ENCODE measurements at places on chromosomes 3 and 15.

DNA sequence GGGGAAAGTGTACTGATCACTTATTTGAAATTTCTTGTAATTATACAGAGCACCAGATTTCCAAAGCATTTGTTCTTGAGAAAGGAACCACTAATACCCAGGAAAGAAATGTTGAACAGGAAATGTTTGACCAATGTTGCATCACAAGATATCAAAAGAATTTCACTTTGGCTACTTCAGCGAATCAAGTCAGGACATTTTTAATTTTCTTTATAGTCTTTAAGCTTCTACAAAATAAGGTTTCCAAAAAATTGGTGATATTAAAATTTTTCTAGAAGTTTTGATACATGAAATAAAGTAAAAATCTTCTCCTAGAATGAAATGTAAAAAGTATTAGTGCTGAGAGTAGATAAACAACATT lies 421.9 kb downstream of the MECOM start:
- peak; percentile 84 for DNase-seq

DNA sequence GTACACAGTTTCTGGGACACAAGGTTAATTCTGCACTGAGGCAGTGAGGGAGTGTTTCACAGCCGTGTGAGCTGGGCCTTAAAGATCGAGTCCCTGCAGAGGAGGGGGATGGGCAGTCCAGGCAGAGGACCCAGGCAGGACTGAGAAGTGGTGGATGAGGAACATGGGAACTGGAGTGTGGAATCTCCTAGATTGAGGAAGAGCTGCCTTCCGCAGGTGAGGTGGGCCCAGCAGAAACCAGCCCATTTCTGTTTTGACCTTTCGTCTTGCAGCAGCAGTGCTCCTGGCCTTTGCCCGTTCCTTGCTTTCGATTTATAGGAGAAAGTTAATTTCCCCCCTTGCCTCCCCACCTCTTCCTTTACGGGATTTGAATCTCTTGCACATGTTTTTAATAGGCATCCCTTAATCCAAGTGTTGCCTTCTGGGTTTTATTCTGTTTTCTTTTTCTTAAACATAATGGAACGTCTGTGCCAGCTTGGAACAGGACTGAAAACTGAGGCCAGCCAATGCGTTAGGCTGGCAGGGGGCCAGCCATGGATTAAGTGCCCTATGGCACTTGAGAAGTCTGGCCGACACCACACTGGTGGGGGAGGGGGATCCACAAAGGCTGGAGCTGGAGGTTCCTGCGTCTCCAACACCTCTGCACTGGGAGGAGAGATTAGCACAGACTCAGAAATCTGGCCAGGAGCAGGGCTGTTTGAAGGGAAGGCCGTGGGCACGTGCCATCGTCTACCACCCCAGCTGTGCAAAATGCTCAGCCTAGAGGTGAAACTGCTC lies 78.1 kb downstream of the AAGAB start:
- no peak for DNase-seq

GRCh38 chr3:57715686-57716085 lies 22.8 kb upstream of the DENND6A start:
- DNase-seq = no peak

GRCh38 chr15:33910741-33911140 lies 57.6 kb upstream of the CHRM5 start:
- DNase-seq = no peak

DNA sequence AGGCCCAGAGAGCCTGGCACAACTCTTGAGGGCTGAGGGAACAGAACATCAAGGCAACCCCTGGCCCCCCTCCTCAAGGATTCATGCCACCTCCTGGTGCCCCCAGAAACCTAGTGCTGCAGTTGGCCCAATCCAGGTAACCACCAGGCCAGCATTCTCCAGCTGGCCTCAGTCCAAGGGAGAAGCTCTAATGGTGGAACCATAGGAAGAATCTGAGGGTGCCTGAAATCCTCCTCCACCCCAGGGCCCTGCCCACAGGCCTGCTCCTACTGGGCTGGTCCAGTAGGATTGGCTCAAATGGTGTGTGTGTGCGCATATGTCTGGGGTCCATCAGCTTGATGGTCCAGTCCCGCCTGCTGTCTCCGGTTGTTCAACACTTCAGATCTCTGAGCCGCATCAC lies 7.7 kb downstream of the HYAL2 start:
- no peak for DNase-seq

DNA sequence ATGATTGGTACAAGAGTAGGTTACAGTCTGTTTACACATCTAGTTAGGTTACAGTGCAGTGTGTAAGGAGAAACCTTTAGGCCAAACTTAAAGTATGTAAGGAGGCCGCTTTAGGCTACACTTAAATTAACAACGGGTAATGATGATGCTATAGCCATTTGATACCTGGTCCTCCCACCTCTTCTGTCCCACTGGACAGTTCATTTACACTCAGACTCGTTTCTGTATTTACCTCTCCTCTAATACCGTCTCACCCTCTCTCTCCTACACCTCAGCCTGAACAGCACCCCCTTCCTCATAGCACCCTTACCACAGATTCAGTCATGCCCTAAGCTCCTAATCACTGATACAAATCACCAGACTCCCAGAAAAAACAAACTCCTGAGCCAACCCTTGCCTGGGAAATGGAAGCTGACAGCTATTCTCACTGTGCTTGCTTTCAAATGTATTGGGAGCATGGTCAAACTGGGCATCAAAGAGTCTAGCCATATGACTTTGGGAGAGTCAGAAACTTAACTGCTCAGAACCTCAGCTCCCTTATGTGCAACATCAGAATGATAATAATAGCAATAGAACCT lies 241.3 kb upstream of the SETMAR start:
- no peak for DNase-seq

DNA sequence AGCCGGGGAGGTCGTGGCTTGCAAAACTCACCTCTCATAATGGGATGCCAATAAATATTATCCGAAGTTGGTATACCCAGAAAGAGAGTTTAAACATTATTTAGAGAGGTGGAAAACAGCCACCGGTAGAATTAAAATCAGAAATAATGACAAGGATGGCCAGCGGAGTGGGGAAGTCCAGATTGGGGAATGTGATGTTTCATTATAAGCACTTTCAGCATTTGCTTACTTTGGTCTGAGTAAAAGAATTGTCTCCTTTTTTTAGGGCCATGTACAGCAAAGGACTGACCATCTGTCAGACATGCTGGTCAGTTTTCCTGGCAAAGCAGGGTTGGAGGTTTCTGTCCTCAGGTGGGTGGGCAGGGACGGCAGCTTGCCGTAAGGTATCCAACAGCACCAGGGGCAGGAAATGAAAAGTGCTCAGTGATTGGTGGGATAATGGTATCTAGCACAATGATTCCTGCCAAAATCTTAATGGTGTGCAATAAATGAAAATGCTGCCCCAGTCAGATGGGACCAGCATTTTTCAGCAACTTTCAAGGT lies 24.3 kb downstream of the APBA2 start:
- no peak for DNase-seq

- DNase-seq = no peak
Observed at GRCh38 chr3:148238421-148238821, 459.3 kb upstream of the AGTR1 start.

- DNase-seq = no peak
Observed at GRCh38 chr3:112687211-112687610, 46.3 kb upstream of the CCDC80 start.

DNA sequence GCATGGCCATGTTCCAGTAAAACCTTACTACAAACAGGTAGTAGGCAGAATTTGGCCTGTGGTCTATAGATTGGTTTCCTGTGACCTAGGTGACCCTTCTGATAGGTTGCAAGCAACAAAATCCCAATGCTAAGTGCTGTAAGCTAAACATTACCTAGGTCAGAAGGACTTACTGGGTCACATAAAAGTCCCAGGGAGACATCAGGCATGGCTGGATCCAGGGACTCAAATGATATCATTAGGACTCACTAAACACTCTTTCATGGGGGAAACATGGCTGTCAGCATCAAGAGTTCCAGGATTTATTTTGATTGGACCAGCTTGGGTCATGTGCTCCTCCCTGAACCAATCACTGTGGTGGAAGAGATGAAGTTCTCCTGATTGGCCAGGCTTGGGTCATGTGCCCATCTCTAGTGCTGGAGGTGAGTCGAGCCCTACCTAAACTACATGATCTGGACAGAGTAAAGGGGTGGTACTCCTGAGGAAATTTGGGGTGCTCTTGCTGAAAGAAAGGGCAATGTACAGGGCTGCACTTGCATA lies 16.8 kb upstream of the SLC6A1 start:
- DNase-seq = no peak

DNA sequence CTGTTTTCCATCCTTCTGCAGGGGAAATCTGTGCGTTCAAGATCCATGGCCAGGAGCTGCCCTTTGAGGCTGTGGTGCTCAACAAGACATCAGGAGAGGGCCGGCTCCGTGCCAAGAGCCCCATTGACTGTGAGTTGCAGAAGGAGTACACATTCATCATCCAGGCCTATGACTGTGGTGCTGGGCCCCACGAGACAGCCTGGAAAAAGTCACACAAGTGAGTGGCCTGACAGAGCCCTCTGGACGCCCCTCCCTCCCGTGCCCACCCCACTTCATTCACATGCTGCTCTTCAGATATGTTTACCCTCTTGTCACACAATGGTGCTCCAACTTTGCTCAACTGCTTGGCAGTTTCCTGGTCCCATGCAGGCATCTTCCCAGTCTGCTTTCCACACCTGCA lies 274.3 kb upstream of the TRIM42 start:
- no peak for DNase-seq

DNA sequence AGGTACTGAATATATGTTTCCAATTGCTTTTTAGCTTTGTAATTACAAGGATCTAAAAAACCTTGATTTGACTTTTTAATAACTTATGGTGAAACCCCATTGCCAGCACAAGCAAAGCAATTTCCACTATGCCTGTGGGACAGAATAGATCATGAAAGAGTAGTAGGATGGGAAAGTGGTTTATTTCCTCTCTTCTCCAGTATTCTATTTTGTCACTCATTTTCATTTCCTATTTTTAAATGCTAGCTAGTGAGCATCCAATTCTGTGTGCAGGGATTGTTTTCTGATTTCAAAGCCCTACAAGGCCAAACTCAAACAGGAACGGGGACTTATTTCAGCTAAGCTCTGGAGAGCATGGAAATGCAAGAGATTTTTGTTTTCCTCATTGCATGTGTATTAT lies 132.0 kb upstream of the TGFBR2 start:
- DNase-seq = no peak

GRCh38 chr3:50227390-50228183 lies 8.4 kb upstream of the GNAI2 start:
- peak; percentile 89 for DNase-seq

DNA sequence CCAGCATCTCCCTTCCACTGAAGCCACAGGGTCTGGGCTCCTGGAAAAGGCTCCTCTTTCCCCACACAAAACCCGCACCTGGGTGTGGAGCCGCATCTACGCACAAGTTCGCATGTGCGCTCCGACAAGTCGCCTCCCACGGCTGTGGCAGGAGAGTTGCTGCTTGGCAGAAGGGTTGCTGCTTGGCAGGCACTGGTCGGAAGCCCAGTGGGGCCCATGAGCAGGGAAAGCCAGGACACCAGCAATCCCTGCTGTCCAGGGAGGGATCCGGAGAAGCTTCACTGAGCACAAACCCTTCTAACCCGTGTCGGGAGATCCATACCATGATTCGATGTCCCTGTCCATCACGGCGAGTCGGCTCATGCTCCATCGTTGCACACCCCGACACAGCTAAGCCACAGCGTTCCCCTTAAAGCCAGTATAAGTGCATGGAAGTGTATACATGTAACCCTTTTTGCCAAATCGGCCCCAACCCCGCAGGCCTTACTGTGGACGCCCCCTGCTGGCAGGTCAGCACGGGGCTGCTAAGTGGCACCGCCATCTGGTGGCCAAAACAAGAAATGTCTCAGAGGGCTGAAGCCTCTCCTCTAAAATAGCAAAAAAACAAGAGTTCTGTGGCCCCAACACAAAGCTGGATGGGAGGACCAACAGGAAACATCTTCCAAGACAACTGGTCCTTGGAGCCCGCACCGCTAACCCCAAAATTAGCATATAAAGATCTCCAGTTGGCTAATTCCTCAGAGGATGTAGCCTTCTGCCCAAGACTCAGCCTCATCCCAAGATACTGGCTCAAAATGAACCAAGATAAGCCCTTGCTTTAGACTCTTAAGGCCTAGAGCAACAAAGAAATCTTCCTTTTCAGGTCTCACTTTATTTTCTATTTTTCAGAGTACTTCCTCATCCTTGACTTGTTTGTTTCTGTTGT lies 8.3 kb downstream of the ANKRD63 start:
- DNase-seq = peak; percentile 90

DNA sequence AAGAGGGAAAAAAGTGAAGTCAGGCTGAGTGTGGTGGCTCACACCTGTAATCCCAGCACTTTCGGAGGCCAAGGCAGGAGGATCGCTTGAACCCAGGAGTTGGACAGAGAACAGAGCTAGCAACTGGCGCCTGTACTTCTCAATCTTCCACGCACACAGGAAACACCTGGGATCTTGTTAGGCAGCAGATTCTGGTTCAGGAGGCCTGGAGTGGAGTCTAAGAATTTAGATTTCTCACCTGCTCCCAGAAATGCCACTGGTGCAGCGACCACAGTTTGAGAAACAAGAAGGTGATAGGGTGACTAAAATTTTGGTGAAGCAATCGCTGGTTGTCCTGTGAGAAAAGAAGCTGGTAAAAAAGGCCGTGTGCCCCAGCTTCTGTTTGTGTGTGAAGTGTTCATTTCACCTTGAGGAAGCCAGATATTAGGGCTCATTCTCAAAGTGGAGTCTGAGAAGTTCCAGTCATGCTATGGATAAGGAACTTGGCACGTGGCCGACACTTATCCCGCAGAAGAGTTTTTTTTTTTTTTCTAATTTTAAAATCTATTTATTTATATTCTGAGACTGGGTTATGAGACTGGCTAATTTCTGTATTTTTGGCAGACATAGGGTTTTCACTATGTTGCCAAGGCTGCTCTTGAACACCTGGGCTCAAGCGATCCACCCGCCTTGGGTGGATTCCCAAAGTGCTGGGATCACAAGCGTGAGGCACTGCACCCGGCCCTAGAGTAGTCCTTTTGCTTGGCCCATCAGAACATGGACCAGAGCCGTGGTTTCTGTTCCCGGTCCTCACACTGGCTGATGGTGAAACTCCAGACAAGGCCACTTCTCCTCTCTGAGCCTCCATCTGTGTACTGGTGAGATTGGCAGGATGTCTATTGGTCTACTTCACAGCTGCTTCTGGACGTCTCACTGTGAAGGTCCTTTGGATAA lies 324.6 kb upstream of the PROK2 start:
- no peak for DNase-seq

DNA sequence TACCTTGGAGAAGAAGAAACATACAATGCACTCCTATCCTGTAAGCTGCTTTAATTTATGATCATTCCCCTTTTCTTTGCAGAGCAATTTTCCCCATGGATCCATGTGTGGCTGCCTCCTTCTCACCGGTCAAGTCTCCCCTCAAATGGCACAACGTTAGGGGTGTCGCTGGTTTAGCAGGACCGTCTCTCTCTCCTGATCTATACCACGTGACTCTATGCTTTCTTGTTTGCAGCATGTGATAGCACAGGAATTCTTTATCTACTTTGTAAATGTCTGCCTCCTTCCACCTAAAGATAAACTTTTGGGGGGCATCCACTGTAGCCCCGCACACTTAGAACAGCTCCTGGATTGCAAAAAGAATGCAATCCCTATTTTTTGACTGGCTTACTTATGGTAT lies 506.0 kb downstream of the MAGI1 start:
- no peak for DNase-seq

- no peak for DNase-seq
Observed at GRCh38 chr3:54538346-54538745, 389.5 kb downstream of the LRTM1 start.
